SJSA1 (cell line): ENCODE measurements at places on chromosomes 12 and 14. TPM values are rescaled to one million over a fixed set of nuclear protein-coding genes. Genes with fewer than 3 reads are reported as not detected.
A peak's percentile ranks its signal among the peaks of the same experiment; 100 is the strongest.

GRCh38 chr14:63972323-63972932 lies 119.6 kb downstream of the SYNE2 start:
- DNase-seq: no peak

DNA sequence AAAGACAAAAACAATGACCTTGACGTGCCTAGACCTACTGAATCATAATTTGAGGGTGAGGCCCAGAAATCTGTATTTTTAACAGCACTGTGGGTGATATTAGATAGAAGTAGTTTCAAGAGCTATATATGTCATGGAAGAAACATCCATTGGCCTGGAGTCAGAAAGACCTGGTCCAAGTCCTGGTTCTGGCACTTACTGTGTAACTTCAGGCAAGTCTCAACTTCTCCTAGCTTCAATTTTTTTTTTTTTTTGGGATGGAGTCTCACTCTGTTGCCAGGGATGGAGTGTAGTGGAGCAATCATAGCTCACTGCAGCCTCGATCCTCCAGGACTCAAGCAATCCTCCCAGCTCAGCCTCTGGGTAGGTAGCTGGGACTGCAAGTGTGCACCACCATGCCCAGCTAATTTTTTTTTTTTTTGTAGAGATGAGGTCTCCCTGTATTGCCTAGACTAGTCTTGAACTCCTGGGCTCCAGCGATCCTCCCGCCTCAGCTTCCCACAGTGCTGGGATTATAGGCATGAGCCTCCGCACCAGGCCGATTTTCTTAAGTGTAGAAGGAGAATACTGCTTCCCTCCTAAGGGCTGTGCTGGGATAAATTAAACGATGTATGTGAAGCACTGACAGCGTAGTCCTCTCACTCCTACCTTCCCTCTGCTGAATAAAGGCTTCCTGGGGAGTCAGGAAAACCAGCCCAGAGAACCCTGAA lies 14.3 kb upstream of the GPX2 start:
- no peak for DNase-seq

- peak; percentile 5 for DNase-seq
Measured at GRCh38 chr12:108193917-108194316, 64.8 kb downstream of the WSCD2 start.

GRCh38 chr12:120283318-120283717 lies 8.4 kb downstream of the RNU4-2 start:
- DNase-seq: no peak

- DNase-seq: no peak
Measured at GRCh38 chr12:91914701-91915100, 230.9 kb downstream of the BTG1 start.

GRCh38 chr12:7169951-7170350 lies 19.5 kb upstream of the PEX5 start:
- no peak for DNase-seq

- no peak for DNase-seq
Measured at GRCh38 chr14:53541411-53541810, 388.3 kb upstream of the DDHD1 start.

DNA sequence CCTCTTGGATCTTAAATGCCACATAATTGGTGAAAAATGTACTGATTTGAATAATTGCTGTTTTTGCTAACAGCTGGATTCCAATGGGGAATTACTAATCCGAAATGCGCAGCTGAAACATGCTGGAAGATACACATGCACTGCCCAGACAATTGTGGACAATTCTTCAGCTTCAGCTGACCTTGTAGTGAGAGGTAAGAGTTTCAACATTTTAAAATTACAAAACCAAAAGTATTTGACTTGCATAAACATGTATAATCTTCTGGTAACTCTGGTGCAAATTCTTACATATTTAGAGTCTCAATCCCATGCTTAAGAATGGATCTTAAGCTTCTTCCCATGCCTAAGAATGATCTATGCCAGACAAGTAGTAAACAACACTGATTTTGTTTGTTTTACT lies 229.1 kb upstream of the PDZRN4 start:
- peak; percentile 53 for DNase-seq

DNA sequence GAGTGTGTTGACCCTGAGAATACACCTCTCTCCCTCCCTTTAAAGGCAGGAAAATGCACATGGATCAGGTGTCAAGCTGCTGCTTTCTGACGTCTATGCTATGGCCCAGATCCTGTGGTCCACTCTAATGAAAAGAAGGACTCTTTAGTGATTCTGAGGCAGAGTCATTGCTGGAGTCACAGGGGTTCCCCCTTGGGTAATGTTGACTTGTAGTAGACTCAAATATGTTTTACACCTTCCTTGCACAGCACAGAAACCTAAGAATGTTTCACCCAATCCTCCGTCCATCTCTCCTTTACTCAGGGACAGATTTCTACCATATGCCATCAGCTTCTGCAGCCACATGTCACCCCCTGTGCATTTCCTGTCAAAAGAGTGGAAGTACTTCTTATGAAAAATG lies 525.4 kb downstream of the TMEM121 start:
- DNase-seq: no peak

- no peak for DNase-seq
Measured at GRCh38 chr12:43964961-43965360, 129.1 kb downstream of the TMEM117 start.

GRCh38 chr12:96234591-96235483 lies 40.7 kb downstream of the ELK3 start:
- no peak for DNase-seq

- DNase-seq: no peak
Measured at GRCh38 chr12:56838621-56839488, 75.7 kb downstream of the HSD17B6 start.

DNA sequence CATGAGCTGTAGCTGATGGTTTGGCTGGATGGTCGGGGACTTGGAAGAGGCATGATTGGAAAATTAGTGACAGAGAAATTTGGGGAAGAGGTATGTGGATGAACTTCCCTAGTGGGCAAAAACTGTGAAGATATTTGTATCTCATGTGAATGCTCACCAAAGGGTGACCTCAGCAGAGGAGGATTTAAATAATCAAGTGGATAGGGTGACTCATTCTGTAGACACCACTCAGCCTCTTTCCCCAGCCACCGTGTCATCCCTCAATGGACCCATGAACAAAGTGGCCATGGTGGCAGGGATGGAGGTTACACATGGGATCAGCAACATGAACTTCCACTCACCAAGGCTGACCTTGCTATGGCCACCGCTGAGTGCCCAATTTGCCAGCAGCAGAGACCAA lies 60.8 kb upstream of the KRAS start:
- no peak for DNase-seq

- peak; percentile 47 for DNase-seq
Measured at GRCh38 chr12:28172434-28173030, 17.7 kb upstream of the CCDC91 start.

- peak; percentile 76 for DNase-seq
Measured at GRCh38 chr14:31229638-31230572, 22.3 kb upstream of the HECTD1 start.

Gene TMEM132C
- total RNA-seq: not detected in 2 replicates

DNA sequence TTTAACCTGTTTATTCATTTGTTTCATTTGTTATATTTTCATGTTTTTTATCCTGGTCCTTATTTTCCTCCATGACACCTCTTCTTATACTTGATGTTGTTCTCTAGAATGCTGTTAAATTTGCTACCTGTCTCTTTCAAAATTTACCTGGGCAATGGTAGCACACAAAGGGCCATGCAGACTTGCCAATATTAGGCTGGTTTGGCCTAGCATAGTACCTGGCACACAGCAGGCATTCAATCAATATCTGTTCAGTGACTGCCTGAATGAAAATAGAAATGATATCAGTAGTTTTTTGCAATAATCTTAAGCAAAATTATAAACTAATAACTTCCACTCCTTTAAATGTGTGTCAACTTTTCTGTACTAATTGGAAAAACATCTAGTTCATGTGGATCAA lies 325.1 kb downstream of the APAF1 start:
- no peak for DNase-seq

- no peak for DNase-seq
Measured at GRCh38 chr12:79763766-79764452, 73.1 kb upstream of the PAWR start.
